ENCODE measurements at places on chromosomes 2 and 18.

DNA sequence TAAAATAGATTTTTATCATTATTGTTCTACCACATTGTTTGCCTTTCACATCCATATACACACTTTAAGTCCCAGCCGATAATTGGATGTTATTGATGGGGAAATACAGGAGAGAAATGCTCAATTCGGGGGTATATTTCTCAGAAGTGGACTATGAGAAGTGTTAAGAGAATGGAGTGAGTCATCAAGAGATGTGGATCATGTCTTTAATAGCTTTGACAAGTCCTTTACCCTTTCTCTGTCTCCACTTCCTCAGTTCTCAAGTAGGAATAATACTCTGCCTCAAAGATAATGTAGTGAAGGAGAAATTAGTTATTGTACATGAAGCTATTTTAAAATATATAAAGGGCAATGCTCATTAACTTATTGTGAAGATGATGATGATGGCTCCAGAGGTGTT lies 1017.6 kb upstream of the PIK3C3 start:
- DNase-seq: no peak

- DNase-seq: no peak
Observed at GRCh38 chr2:218517434-218518206, 50.5 kb downstream of the USP37 start.

- DNase-seq: no peak
Observed at GRCh38 chr18:50855976-50856757, 22.8 kb upstream of the ME2 start.

DNA sequence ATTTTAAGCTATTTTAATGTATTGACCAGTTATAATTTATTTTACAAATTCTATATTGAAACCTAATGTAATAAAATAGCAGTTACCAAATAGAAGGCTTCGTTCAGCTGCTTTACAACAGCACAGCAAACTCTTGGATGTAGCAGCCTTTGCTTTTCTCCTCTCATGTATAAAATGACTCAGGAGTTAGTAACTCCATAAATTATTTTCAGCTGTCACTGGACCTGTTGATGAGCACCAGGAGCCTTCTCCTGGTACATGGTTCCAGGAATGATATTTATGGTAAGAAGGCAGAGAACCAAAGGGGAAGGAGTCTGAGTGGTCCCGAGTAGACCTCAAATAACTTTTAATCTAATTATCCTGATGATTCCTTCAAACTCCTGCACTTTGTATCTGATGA lies 256.4 kb upstream of the NETO1 start:
- DNase-seq: no peak

DNA sequence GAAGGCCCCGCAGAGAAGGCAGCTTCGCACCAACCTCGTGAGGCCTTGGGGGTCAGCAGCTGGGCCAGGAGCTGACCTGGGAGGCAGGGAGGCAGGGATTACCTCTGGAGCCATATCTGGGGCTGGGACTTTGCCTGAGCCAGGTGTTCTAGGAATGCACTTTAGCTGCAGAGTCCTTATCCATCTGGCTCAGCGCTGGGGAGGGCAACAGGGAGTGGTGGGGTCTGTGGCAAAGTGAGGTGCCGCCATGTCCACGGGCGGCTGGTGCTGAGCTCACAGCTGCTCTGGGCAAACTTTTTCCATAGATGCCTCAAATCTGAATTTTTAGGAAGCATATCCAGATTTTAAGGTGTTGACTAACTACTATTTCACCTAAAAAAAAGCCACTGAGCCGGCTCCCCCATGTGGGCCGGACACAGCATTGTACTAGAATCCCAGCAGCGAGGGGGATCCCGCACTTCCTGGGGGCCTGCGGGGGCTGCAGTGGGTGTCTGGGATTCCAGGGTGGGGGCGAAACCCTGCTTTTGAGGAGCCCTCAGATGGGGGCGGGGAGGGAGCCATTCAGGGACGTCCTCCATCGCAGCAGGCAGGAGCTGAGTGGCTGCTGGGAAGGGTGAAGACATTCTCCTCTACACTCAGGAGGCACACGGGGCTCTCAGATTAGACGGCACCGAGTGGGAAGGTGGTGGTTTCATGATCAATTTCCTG lies 34.6 kb downstream of the RTP5 start:
- no peak for DNase-seq

GRCh38 chr2:127428815-127429109 lies 10.5 kb downstream of the PROC start:
- no peak for DNase-seq

- no peak for DNase-seq
Observed at GRCh38 chr18:57854726-57855125, 51.6 kb upstream of the ATP8B1 start.

DNA sequence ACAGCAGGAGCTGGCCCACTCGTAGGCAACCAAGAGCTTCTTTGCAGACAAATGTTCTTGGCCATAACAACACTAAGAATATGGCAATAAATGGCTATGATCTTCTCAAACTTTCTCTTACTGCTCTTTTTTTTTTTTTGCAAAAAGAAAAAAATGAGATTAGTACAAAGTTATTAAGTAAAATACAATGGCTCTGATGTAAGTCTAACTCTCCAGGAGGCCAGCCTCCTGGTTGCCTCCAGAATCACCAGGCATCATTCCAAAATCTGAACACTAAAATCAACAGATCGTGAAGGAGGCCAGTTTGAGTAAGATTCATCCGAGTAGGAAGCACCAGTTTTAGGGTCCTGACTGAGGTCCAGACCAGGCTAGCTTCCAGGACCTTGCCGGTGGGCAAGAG lies 20.8 kb upstream of the FIGN start:
- no peak for DNase-seq

DNA sequence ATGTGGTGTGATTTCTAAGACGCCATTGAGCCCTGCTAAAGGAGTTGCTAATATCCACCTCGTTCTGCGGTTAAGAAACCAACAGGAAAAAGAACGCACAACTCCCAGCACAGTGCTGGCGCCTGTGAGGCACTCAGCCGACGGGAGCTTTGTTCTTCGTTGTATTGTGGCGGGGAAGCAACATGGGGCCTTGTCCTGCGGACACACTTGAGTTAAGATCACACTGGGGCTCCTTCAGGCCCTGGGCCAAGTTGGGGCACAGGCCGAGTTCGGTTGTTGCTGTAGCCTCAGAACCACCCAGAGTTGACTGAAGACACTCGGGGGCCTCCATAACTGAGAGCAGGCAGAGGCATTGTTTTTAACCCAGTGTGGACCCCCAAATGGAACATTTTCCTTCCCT lies 30.6 kb upstream of the CD8A start:
- DNase-seq: peak; percentile 55

DNA sequence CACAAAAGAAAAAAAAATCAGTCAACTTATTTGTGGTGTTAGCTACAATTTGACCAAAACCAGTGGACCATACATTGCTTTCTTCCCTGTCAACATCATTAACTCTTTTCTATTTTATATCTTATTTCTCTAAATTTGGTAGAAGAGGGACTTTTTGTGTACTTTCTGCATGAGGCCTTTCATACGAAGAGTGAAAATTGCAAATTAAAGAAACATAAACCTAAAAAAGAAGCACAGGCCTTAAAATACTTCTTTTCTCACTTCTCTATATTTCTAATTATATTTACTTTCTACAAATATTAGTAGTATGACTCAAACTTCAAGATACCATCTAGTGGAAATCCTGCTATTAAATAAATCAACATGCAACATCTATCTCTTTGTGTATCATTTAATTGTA lies 1073.4 kb upstream of the ZEB2 start:
- no peak for DNase-seq

- peak; percentile 49 for DNase-seq
Observed at GRCh38 chr2:10028988-10029874, 14.1 kb upstream of the KLF11 start.

DNA sequence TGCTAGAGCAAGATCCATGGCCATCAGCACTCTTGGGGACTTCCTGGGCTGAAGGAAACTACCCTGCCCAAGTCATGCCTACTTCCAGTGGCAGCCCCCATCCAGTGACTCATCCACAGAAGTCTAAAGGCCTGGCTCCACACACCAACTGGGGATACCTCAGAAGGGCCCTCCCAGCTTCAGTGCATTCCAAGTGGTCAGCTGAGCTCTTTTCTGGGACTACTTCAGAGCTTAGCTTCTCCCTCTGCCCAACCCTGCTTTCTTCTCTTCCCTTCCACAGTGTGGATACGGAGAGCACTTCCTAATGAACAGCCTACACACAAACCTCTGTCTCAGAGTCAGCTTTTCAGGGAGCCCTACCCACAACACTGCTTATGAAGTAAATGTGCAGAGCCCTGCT lies 66.5 kb downstream of the CLHC1 start:
- DNase-seq: no peak

DNA sequence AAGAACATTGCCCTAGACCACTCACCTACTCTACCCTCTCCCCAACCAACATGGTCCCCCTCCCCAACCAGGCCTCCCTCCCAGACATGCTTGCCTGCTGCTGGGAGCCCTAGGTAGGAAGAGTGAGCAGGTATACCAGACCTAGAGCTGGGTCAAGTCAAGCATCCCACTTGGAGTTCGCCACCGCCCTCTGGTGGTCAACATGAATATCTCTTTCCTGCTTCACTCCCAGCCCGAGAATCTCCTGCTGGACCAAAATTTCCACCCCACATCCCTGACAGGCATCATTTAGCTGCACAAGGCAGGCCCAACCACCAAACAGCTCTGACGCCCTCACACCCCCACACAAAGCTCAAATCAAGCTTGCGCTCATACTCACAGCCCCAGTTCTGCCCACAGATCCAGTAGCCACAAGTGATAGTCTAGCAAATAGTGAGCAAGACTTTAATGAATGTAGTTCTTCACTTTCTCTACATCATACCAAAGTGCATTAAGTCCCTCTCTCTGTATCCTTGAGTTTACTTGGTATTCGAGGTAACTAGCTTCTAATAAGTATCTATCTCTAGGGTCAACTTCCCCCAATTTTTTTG lies 116.0 kb downstream of the TNS1 start:
- DNase-seq: peak; percentile 57

DNA sequence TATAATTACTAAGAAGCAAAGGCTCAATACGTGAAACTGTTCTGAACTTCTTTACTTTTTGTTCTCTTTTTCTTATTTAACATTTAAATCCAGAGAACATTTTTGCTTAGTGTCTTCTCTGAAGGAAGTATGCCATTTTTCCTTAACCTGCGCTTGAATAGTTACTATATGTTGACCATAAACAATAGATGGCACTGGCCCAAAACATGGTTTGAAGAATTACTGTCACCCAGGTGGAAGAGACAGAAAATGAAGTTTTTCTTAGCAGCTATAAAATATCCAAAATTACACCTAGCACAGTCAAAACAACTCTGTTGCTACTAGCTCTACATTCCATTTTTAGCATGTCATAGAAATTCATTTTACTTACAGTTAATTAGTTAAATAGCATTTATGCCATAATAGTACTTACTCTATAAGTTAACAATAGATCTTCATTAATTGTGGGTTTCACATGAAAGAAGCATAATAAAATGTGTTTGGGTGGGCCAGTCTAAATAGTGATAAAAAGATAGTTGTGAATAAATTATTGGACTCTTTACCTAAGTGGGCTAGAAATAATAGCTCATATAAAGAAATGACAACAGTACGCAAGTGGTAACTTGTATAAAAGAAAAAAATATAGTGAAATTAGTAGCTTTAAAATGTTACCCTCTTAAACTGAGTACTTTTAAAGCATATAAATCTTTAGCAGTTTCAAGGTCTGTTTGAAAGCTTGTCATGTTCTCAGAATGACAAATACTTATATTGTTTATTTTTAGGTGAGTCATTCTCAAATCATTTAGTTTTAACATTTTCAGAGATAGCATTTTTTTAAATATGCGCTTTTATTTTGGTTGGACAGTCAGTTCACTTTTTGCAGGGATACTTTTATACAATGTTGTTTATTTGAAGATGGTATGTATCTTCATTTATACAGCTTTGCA lies 3.7 kb downstream of the ETAA1 start:
- DNase-seq: no peak

GRCh38 chr2:211033765-211034164 lies 477.4 kb downstream of the CPS1 start:
- no peak for DNase-seq

DNA sequence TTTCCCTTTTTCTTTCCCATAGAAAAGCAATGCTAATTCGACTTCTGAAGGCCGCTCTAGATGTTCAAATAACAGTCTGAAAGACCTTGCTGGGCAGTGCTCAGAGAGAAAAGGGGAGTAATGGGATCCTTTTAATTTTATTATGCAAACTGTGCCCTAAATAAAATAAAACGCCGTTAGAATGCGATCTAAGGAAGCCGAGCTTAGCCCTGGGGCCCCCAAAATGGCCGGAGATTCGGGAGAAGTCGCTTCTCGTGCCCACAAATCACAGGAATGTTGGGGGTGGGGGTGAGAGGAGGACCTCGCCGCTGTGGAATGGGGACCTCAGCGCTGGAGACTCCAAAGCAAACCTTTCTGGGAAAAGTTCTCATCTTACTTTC lies 8.4 kb upstream of the POU3F3 start:
- DNase-seq: no peak

DNA sequence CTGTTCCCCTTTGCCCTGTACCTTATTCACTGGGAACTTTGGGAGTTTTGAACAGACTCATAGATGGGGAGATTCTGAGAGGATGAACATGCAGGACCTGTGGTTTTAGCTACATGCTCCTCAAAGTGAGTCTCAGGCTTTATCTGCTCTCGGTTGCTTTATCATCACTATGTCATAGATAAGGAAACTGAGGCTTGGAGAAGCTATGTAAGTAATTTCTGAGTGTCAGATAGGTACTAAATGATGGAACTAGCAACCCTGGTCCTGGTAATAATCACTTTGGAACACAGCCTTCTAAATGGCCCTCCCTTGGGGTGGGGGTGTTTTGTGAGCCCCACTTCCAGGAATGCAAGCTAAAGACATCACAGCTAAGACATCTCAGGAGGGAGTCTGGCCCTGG lies 186.2 kb upstream of the MEX3C start:
- DNase-seq: no peak

GRCh38 chr2:199926806-199927205 lies 15.7 kb downstream of the C2orf69 start:
- DNase-seq: no peak

DNA sequence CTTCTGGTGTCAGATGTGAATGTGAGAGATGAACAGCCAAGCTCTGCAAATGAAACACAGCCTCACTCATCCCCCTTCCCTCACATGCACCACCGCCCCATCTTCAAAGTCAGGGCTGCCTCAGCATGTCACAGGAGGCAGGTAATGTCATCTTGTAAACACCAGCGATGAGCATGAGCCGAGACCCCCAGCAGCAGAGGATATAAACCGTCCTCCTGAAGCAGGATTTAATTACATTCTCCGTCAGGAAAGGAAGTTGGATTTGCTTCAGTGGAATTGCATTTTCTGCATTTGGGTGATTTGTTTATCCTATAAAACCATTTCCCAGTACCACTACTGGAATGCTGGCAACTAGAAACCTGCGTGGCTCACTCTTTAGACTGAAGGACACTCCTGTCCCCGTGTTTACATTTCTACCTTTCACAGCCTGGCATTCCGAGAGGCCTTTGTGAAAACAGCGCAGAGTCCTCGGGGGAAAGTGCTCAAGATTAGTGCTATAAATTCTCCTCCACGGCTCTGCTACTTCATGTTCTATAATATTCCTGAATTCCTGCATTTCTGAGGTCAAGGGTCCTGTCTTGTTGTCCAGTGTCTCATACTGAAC lies 619.2 kb downstream of the IRS1 start:
- no peak for DNase-seq

DNA sequence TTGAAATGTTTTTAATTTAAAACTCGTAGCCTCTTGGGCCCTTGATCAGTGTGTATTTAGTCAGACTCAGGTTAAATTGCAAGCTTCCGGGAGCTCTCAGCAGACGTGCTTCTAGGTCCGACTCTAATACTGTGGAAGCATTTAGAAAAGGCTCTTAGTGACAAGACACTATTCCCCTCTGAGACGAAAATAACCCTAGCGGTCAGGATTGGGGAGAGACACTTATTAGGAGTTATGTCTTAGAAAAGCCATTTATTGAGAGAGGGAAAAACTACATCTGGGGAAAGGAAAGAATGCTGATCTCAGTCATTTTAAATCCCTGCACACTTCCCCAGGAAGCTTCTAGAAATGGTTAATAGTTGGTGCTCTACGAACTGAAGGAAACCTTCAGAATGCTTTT lies 110.5 kb upstream of the NCK2 start:
- no peak for DNase-seq
